Activated CD4-positive, alpha-beta T cell treated with anti-CD3 and anti-CD28 coated beads, Interleukin-2, amount 50 U/mL, for 16 hours (primary cell): ENCODE measurements at places on chromosomes 3 and 15.
A peak's percentile ranks its signal among the peaks of the same experiment; 100 is the strongest.

DNA sequence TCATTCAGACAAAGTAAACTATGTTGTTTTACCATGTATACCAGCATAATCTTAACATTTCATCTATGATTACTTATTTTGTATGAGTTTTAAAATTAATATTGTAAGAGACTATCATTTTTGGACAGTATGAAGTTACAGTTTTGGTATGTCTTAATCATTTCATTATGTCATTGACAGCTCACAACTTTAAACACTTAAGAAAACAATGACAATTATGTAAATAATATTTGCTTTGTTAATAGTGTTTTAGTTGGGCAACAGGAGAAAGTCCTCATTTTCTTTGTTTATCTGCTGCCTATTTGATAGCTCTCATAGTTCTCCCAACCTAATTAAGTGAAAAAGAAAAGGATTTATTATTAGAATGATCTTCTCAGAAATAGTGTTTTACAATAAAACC is 80.2 kb downstream of the MEF2A start:
- no peak for DNase-seq

- DNase-seq, result no peak
These were observed 700 bp upstream of the BLM start for GRCh38 chr15:90716317-90716975.

DNA sequence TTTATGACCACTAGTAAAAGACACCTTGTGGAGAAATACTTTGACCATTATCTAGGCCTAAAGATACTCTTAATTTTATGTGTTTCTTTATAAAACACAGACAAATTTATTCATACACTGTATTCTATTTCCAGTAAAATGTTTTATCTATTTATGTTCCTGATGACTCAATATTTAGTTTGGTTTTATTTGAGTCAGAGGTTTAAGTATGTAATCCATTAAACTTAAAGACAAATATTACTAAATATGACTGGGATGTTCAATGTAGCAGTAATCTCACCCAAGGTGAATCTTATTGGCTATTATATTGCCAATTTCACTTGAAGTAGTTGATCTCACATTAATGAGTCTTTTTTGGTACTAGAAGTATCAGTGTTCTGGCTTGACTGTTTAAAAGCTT is 799.7 kb downstream of the CADM2 start:
- DNase-seq, result no peak

- DNase-seq, result no peak
These were observed 102.3 kb upstream of the PFN2 start for GRCh38 chr3:150073031-150073430.

DNA sequence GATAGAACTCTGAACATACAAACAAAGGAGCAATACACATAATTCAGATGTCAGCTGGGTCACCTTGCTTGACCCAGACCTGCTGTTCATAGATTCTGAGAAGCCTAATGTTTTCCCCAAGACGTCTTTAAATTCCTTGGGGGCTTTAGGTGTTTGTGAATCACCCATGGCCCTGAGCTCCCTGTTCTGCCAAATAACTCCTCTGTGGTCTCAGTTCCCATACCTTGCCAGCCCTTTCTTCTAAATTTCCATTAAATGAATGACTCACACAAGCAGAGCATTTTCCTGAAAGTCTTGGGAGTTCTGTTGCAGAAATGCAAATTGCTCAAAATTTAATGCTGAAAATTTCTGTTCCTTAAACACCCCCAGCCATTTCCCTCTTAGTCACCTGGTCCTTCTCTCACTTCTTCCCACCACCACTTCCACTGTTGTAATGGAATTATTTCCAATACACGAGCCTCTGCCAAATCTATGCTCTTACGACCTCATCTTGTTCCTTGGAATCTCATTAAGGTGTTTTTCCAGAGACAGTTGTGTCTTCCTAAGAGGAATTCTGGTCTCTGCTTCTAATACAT is 33.4 kb upstream of the PSMD6 start:
- DNase-seq, result no peak

DNA sequence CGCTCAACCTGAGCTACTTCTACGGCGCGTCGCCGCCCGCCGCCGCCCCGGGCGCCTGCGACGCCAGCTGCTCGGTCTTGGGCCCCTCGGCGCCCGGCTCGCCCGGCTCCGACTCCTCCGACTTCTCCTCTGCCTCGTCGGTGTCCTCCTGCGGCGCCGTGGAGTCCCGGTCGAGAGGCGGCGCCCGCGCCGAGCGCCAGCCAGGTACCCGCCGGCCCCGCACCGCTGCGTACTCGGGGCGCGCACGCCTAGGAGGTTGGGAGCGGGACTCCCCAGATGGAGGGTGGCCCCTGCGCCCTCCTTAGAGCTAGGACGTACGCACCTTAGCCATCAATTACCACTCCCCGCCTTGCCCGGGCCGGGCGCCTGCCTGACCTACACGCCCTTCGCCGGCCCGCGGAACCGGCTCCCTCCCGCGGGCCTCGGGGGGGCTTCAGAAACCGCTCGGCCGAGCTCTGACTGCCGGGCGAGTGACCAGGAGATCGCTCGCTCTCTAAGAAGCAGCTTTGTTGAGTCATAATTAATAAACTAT is 466 bp downstream of the NFKBIZ start:
- DNase-seq, result peak; percentile 42

GRCh38 chr3:33179132-33179531 is 39.5 kb downstream of the SUSD5 start:
- DNase-seq, result no peak
